Effector memory CD8-positive, alpha-beta T cell (primary cell): ENCODE measurements at places on chromosomes 2 and 18.

- no peak for DNase-seq
Observed at GRCh38 chr2:210997373-210997772, 441.0 kb downstream of the CPS1 start.

GRCh38 chr2:103873716-103874351 lies 980.1 kb upstream of the POU3F3 start:
- DNase-seq = no peak

- DNase-seq = no peak
Observed at GRCh38 chr18:48742706-48743475, 204.1 kb downstream of the CTIF start.

DNA sequence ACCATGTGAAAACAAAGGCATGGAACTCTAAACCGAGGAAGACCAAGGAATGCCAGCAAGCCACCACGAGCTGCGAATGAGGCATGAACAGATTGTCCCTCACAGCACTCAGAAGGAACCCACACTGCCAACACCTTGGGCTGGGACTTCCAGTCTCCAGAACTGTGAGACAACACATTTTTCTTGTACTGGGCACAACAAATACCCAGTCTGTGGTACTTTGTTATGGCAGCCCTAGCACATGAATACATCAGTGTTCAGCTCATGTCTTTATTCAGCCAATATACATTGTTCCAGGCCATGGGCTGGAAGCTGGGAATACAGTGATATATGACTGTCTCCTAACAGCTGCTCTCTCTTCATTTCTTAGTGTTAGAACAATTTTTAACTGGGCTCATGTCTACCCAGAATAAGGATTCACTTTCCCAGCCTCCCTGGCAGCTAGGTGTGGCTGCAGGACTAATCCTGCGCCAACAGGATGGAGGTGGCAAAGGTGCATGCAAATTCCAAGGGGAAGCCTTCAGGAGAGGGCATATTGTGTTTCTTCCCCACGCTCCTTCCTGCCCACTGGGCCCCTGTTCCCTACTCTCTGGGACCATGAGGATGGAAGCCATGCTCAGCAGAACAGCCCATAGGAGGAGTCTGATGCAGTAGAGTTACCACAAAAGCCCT lies 59.6 kb downstream of the STPG4 start:
- DNase-seq = no peak

- DNase-seq = peak; percentile 16
Observed at GRCh38 chr18:67417864-67418523, 98.5 kb downstream of the DSEL start.

GRCh38 chr18:44039826-44040225 lies 640.9 kb upstream of the SETBP1 start:
- no peak for DNase-seq

DNA sequence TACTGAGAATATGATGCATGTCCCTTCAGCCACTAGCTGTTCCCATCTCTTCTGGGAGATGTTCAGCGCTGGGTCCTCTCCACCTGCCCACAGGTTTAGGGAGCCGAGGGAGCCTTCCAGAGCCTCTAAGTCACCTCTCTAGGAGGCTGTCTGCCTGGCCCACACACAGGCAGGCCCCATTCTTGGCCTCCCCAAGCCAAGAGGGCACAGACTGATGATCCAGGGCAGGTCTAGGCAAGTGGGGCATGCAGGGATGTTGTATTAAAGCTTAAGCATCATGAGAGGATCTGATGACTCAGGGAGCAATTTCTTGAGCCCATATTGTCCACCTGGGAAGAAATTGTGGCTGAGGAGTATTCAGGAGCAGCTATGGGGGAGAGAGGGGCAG lies 19.9 kb downstream of the TMSB10 start:
- no peak for DNase-seq

DNA sequence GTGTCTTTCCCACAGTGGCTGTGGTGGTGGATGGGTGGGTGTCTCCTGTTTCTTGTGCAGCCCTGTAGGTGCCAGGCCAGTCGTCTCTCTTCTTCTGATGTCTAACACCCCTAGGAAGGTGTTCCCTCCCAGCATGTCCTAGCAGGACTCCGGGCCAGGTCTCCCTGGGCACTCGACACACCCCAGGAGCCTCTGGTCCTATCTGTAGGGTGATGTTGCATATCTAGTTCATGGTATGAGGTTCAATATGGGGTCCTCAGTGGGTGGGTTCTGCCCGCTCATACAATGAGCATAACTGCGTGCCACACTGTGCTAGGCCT lies 14.4 kb downstream of the NGEF start:
- no peak for DNase-seq

DNA sequence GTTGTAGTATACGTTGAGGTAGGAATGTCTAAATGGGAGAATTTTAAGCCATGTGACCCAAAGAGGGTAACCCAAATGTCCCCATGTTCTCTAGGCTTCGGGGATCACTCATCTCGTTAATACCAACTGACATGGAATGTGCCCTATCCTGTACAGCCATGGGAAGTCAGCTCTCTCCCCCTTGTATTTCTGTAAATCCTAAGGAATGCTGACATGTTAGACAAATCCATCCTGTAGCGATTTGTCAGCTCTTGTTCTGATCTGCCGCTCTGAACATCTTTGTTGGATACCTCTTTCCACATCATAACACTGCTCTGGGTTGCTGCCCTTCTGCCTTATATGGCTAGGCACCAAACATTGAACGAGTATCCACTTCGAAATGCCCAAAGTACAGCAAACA lies 350.6 kb downstream of the RND3 start:
- DNase-seq = no peak

DNA sequence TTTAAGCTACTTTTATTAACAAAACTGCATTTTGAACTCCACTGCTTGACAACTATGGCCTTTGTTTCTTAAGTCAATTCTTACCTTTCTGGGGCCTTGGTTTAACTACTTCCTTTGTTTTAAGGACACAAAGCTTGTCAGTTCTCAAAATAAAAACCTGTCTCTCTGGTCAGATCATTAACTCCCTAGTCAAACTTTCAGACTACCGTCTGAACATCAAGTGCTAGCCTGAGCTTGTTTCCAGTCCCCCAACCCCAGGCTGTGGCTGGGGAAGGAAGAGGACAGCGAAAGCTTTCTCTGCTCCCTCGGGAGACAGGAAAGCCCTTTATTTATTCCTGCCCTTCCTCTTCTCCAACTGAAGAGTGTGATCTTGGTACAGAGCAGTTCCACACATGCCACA lies 1.7 kb downstream of the SH3YL1 start:
- no peak for DNase-seq

DNA sequence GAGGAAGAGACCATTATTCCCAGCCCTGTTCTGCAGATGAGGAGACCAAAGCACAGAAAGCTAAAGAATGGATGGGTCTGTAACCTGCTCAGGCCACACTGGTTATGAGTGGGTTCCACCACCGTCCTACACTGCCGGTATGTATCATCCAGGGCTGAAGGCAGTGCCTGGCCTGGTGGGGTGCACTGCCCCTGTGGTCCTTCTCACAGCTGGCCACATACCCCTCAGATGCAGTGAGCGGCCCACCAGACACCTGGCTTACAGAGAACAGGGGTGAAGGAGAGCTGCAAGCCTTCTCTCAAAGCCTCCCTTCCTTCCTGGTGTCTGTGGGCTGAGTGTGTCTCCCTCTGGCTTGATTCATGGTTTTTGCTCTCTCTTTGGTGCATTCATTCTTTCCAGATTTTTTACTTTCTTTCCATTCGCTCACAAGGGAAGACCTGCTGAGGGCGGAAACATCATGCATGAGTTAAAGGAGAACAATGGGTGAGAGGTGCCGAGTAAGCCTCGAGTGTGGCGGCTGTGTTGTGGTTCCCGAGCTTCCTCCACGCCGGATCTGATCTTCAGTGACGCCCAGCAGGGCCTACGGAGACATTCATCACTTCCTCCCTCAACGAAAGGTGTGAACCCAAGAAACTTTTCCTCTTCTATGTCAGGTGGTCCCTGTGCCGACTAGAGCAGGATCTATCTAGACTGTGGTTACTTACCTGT lies 62.1 kb upstream of the REL start:
- DNase-seq = peak; percentile 85

GRCh38 chr2:110847651-110848050 lies 115.3 kb downstream of the ACOXL start:
- DNase-seq = no peak

GRCh38 chr2:39141334-39142271 lies 20.8 kb upstream of the SOS1 start:
- DNase-seq = no peak

DNA sequence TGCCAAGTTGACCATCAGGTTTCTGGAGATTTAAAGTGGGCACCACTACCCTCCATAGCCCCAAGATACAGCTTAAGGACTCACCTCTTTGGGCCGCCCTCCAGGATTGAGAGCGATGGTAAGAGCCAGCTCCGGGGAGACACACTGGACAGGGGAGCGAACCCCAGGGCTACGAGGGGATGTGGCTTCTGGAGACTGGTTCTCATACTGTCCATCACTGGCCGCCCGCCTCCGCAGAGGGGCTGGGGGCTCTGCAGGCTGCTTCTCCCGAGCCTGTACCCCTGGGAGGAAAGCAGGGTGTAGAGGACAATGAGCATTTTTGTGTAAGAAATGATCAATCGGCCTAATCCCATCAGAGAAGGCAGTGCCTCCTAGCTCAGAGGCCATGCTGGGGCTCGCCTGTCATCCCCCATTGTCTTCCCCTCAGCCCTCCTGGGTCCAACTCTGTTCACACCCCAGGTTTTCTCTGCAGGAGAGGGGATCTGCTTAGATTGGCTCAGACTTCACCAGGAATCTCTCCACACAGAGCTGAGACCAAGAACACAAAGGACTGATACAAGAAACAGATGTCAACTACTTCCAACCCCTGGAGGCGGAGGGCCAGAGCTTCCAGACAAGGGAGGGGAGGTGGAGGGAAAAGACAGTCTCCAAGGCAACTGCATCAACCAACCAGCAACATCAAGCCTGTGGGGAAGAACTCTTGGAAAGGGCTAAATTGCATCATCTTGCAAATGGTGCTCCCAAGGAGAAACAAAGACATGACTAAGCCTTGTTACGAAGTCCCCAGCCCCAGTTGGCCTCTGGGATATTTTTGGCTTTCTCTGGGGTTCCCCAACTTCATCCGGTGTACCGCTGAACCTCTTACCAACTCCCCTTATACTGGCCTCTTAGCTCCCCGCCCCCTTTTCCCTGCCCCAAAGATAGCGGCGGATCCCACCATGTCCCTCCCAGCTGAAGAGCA lies 166.6 kb downstream of the TNS1 start:
- DNase-seq = no peak

- no peak for DNase-seq
Observed at GRCh38 chr2:126994340-126994777, 95.7 kb downstream of the TEX51 start.

GRCh38 chr18:27712066-27712465 lies 464.9 kb downstream of the CDH2 start:
- no peak for DNase-seq

DNA sequence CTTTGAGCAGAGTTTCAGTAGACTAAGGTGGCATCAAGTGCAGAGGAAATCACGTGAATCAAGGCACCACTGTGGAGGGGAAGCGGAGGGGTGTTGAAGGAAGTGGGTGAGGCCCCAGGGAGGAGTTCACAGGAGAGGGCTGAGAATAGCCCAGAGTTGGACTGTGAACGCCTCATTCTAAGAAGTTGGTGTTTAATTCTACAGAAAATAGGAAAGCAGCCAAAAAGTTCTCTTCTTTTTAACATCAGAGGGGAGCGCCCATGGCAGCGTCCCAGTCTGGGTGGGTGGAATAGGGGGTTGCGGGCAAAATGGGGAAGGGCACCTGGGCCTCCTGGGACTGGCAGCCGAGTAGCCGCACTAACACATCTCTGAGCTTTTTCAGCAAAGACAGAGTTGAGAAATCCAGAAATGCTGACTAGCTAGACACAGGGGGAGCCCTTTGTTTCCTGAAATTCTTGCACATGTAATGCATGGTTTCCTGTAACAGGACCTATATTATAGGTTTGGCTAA lies 97.0 kb downstream of the NEB start:
- DNase-seq = peak; percentile 54

- no peak for DNase-seq
Observed at GRCh38 chr2:29744976-29745375, 176.4 kb downstream of the ALK start.

- DNase-seq = no peak
Observed at GRCh38 chr2:36455788-36456187, 100.2 kb downstream of the CRIM1 start.

DNA sequence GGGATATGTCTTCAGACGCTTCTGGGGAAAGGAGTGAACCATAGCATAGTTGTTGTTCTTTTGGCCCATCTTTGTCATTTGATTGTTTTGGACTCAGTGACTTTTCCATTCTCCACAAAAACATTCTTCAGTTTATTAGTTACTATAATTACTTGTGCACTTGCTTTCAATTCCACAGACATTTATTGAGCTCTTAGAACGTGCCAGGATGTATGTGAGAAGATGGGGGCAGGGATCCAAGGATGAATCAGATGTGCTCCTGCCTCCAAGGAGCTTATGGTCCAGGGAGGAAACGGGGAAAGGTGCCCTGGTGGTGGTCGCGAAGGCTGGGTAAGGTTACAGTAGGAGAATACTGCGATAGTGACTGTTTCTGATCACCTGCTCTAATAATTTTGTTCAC lies 6.9 kb upstream of the SLC4A3 start:
- no peak for DNase-seq

GRCh38 chr2:191020742-191021381 lies 6.9 kb upstream of the STAT1 start:
- peak; percentile 24 for DNase-seq

DNA sequence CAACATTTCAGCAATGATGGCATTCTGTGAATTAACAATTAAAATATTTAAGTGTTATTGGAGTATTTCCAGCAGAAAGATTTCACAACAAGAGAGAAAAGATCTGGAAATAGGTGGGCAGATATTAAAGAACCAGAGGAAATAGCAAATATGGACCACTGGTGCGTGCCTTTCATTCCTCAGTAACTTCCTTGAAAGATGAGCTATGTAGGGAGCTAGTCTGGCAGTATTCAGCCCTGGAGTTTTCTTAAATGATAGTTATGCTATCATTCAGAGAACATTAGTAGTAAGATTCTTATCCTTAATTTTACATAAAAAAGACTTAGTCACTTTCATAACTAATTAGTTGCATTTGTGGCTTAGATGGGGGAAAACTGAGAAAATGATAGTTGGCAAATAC lies 41.5 kb downstream of the TANC1 start:
- no peak for DNase-seq

- no peak for DNase-seq
Observed at GRCh38 chr2:157893611-157894010, 17.5 kb upstream of the ACVR1 start.

GRCh38 chr2:104944495-104944894 lies 90.6 kb downstream of the POU3F3 start:
- no peak for DNase-seq

DNA sequence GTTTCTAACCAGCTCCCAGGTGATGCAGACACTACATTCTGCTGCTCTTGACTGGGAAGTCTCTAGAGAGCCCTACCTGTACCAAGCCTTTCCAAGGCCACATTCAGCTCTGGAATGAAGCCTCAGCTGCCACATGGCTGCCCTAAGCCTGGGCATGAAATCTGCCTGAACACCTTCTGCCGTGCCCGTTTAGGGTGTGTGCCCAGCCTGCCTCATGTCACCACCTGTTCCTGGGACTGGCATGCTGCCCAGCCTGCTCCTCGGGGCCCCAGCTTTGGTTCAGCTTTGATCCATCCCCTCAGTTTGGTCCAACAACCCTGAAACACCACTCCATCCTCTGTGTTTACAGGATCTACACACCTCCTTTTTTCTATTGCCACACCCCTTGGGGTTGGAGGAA lies 210.9 kb downstream of the L3MBTL4 start:
- no peak for DNase-seq

GRCh38 chr18:79819968-79820351 lies 22.2 kb downstream of the KCNG2 start:
- no peak for DNase-seq

GRCh38 chr2:160493227-160494028 lies at the start of gene RBMS1:
TSS of gene RBMS1 (minus strand) at chr2:160493807. CDS start at chr2:160493363, 444 bp downstream.
- DNase-seq = peak; percentile 39
